Activated naive CD8-positive, alpha-beta T cell treated with anti-CD3 and anti-CD28 coated beads for 36 hours (primary cell): ENCODE measurements at places on chromosomes 13 and 19.

GRCh38 chr13:50459046-50459445 lies 384.4 kb downstream of the DLEU7 start:
- no peak for DNase-seq

- no peak for DNase-seq
Observed at GRCh38 chr13:23766283-23766682, 122.9 kb downstream of the MIPEP start.

GRCh38 chr19:5298471-5298901 lies 42.1 kb downstream of the PTPRS start:
- DNase-seq = no peak

- no peak for DNase-seq
Observed at GRCh38 chr13:43569658-43570057, 217.1 kb downstream of the ENOX1 start.

GRCh38 chr13:106277484-106278154 lies 257.8 kb downstream of the EFNB2 start:
- DNase-seq = no peak

DNA sequence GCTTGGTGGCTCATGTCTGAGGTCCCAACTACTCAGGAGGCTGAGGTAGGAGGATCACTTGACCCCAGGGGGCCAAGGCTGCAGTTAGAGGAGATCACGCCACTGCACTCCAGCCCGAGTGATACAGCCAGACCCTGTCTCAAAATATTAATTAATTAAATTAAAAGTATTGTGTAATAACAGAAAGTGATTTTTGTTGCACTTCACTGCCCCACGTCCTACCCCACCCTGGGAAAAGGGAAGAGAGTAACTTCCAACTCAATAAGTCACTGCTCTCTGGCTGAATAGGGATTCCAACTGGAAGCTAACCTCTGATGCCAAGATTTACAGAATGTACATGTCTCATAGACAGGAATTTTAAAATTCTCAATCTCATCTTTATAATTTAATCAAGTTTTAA lies 47.2 kb downstream of the ZNF611 start:
- no peak for DNase-seq

- no peak for DNase-seq
Observed at GRCh38 chr13:91609353-91609752, 210.9 kb downstream of the GPC5 start.

DNA sequence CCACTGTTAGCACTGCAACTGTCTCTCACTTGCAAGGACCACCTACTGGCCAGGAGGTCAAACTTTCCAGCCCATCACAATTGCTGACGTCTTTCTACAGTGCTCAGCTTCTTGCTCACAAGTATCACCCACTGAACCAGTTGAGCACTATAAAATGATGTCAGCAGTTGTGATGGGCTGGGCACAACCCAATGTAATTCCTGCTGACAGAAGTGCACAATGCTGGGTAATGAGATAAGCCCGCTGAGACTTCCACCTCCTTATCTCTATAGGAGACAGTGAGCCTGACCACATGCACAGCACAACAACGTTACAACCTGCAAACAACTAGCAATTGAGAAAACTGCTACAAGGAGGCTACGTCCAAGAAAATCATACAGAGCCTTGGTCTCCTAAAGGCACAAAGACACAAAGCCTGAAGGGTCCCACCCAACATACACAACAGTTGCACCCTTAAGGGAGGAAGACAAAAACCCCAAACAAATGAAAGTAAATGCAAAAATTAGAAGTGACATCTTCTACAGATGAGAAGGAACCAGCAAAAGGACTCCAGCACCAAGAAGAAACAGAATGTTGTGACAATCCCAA lies 273.2 kb downstream of the LIG4 start:
- DNase-seq = no peak

DNA sequence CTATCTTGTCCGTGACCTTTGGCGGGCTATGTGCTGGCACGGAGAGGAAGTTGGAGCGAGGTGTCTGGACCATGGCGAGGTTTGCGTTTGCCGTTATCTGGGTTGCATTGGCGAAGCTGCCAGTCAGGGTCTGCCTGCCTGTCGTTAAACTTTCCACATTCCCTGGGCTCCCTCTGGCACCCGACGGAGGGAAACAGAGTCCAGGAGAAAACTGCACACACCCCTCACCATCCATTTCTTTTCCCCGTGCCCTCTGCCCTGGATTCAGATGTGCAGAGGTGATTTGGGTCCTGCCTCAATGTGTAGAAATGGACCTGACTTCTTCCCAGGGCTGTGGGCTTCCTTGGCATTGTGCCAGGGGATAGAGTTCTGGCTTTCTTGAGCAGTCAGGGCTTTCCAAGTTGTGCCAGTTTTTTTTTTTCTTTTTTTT lies 142.4 kb downstream of the URI1 start:
- no peak for DNase-seq

DNA sequence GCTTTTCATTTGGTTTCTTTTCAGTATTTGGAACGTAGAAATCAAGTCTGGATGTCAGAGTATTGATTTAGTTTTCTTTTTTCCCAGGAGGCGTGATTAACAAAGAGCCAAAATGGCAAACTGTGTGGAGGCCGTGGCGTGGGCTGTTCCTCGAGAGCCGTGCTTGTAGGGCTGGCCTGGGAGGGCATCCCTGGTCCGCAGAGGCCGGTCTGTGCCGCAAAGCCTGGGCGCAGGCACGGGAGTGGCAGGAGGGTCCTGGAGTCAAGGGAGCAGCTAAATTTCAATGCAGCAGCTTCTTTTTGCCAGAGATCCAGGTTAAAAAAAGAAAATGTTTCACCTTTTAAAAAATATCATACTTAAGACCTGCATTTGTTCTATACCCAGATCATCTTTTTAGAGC lies 13.1 kb upstream of the MCF2L start:
- DNase-seq = no peak

DNA sequence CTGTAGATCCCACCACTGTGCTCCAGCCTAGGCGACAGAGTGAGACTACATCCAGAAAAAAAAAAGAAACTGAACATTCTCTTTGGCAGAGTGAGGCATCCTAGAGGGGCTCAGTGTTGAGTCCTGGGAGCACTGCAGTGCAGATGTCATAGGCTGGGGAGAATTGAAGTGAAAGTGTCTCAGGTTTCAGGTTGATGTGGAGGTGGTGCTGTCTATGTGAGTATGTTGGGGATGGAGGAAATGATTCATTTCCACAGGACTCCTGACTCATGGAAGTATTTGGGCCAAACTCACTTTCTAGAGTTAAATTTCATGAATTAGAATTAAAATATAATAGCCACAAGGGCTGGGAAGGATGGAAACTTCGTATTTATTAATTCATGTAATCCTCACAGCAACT lies 134.4 kb upstream of the TSC22D1 start:
- DNase-seq = peak; percentile 48

- DNase-seq = no peak
Observed at GRCh38 chr13:47139519-47139918, 242.7 kb upstream of the HTR2A start.

GRCh38 chr13:113407531-113408393 lies 43.8 kb upstream of the GRTP1 start:
- DNase-seq = no peak

- DNase-seq = no peak
Observed at GRCh38 chr19:3041761-3042620, 12.9 kb upstream of the TLE2 start.

DNA sequence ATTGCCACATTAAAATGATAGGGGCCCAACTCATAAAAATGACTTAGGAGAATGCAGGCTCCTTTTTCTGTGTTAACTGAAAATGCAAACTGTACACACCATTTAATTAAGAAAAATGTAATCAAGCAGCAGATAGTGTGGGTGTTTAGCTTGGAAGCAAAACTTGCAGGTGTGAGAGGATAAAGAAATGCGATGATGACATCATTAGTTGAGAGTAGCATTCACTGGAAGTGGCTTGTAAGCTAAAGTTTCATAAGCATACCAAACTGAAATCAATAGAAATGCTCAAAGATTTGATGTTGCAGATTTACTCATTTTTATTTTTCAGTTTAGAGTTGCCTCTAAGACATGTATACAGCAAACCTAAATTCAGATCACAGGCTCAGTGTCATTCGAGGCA lies 86.6 kb downstream of the PRR20E start:
- no peak for DNase-seq

GRCh38 chr13:103883698-103884097 lies 817.5 kb upstream of the SLC10A2 start:
- no peak for DNase-seq

- DNase-seq = no peak
Observed at GRCh38 chr13:30313311-30313710, 6.0 kb upstream of the KATNAL1 start.

- DNase-seq = no peak
Observed at GRCh38 chr13:86572115-86572514, 772.9 kb upstream of the SLITRK6 start.

DNA sequence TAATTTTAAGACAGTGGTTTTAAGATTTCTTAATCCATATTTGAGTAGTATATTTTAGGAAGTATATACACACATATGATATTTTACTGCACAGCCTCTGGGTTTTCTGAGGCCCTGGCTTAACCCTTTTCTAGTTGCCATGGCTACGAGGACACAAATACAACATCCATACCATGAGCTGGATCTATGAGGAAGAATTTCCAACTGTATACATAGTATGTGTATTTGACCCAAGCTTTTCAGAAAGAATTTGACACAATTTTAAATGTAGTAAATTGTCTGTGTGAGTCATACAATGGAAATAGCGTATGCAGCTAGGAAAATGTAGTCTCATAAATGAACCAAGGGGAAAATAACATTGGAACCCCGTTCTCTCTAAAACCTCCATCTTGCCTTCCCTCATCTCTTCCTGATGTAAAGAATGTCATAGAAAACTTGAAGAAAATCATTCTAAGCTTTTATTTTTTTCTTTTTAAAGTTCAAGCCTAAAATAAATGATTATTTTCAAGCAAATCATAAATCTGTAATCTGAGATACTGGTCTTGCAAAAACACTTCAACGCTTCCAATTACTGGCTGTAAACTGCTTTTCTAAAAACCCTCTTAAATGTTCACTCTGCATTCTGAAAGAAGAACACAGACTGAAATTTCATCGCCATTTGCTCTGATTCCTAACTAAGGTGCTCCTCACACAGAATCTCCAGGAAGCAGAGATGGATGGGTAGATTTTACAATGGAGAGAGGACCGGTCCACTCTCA lies 172.4 kb downstream of the LACC1 start:
- peak; percentile 10 for DNase-seq

GRCh38 chr19:18300930-18301717 lies 19.7 kb upstream of the JUND start:
- no peak for DNase-seq

DNA sequence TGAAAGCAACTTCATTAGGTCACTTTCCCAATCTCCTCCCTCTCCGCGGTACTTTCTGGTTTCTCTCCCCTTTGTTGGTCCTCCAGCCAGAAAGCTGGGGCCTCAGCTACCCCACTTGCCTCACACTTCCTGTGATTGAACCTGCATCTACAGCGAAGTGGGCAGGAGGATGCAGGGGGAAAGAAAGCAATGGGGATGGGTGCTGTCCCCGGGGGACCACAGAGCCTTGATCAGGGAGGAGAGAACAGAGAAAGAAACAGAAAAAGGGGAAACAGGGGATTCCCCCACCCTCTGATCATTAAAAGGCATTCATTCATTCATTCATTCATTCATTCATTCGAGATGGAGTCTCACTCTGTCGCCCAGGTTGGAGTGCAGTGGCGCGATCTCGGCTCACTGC lies 74.2 kb downstream of the TRPM4 start:
- peak; percentile 50 for DNase-seq

DNA sequence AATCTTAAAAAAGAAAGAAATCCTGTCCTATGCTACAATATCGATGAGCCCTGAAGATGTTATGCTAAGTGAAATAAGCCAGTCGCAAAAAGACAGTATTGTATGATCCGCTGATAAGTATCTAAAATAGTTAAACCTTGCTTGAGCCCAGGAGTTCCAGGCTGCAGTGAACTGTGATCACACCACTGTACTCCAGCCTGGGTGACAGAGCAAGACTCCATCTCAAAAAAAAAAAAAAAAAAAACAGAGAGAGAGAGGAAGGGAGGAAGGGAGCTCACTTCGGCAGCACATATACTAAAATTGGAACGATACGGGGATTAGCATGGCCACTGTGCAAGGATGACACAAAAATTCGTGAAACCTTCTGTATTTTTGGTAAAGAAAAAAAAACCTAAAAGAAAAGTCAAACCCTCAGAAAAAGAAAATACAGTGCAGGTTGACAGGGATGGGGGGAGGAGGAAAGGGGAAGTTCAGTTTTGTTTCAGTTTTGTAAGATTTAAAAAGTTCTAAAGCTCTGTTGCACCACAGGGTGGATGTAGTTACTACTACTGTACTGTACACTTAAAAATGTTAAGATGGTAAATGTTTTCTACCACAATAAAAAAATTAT lies 8.4 kb downstream of the CLASRP start:
- DNase-seq = no peak

- no peak for DNase-seq
Observed at GRCh38 chr13:98738213-98738612, 14.3 kb downstream of the SLC15A1 start.

DNA sequence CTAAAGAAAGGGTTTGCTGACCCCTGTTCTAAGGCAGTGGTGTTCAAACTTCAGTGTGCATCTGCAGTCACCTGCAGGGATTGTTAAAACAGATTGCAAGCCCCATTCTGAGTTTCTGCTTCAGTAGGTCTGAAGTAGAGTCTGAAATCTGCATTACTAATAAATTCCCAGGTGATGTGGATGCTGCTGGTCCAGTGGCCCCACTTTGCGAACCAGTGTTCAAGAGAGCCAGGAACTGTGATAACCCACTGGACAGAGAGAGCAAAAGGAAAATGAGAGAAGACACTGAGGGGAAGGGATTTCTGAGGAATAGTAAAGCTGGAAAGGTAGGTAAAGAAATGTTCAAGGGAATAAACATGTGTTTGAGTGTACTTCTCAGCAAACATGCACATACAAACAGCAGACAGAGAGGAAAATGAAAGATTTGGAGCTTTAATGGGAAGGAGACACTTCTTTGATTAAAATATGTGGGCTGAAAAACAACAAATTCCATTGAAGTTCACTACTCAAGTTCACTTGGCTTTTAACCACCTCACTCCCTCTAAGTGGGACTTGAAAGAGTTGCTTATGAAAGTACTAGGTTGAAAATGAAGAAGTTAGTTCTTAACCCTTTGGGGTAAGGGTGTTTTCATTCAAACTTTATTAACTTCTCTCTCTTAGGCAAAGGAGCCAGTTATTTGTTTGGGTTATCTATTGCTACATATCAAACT lies 26.4 kb upstream of the FAM216B start:
- DNase-seq = no peak

DNA sequence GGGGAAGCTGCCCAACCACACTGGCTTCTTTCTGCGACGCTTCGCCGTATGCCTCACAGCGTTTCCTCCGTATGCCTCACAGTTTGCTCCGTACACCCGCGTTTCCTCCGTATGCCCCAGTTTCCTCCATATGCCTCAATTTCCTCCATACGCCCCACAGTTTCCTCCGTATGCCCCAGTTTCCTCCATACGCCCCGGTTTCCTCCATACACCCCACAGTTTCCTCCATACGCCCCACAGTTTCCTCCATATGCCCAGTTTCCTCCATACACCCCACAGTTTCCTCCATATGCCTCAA lies 22.6 kb downstream of the GAS6 start:
- no peak for DNase-seq

- DNase-seq = no peak
Observed at GRCh38 chr13:98368019-98368418, 190.9 kb upstream of the RNF113B start.
